Activated naive CD4-positive, alpha-beta T cell treated with anti-CD3 and anti-CD28 coated beads for 36 hours (primary cell): ENCODE measurements at places on chromosomes 13 and 19. TPM values are rescaled to one million over a fixed set of nuclear protein-coding genes. Genes with fewer than 3 reads are reported as not detected.

DNA sequence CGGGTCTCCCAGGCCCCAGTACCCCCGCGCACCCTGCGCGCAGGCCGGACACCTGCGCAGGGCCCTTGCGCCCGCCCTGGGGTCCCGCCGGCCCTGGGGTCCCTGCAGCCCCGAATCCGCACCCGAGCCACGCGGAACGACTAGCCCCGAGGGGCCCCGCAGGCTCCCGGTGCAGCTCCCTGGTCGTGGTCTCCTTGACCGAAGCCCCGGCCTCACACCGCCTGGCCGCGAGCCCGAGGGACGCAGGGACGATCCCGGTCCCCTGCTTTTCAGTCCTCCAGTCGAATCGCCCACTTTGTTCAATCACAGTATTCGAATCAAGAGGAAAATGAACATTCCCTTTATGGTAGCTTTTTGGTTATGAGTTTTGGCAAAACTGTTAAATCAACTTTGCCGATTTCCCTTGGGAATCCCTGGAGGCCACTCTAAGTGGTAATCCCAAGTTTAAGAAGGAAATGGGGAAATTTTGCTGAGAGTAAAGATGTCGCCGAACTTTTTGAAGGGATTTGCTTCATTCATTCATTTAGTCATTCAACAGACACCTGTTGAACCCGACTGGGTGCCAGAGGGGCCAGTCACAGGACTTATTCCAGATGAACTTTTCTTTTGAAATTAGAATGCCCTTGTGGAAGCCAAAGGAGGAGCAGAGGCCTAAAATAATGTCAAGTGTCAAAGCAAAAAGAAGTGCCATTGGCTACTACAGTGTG lies 75.0 kb downstream of the ZIC5 start:
- peaks cover 3% of the 10 kb centered on the region for H3K4me1 ChIP-seq
- H3K27me3 ChIP-seq, result peaks cover 52% of the 10 kb centered on the region
- no peak overlapping the region for H3K4me3 ChIP-seq
- no peak overlapping the region for H3K27ac ChIP-seq

- no peak overlapping the region for H3K4me3 ChIP-seq
- no peaks in the 10 kb centered on the region for H3K27me3 ChIP-seq
- H3K4me1 ChIP-seq, result no peaks in the 10 kb centered on the region
Measured at GRCh38 chr13:89205856-89206520, 1534.8 kb downstream of the SLITRK5 start.

- no peaks in the 10 kb centered on the region for H3K36me3 ChIP-seq
- DNase-seq, result no peak
- no peak overlapping the region for H3K4me3 ChIP-seq
- H3K4me1 ChIP-seq, result no peaks in the 10 kb centered on the region
- H3K27me3 ChIP-seq, result peaks cover 12% of the 10 kb centered on the region
- H3K27ac ChIP-seq, result no peak overlapping the region
Measured at GRCh38 chr13:93316841-93317240, 90.2 kb downstream of the GPC6 start.

GRCh38 chr19:39032063-39032918 lies at the start of gene FBXO27:
TSS of gene FBXO27 (minus strand) at chr19:39032549. CDS start at chr19:39032227, 322 bp downstream.
- peaks cover 15% of the 10 kb centered on the region for H3K27me3 ChIP-seq
- no peak within 1 kb of the TSS for H3K27ac ChIP-seq
- DNase-seq, result no peak
- H3K4me1 ChIP-seq, result peaks cover 16% of the 10 kb centered on the region

GRCh38 chr13:90565985-90566713 lies 781.3 kb upstream of the MIR17HG start:
- no peaks in the 10 kb centered on the region for H3K4me1 ChIP-seq
- no peak for DNase-seq
- no peaks in the 10 kb centered on the region for H3K27me3 ChIP-seq

- no peak overlapping the region for H3K27ac ChIP-seq
- DNase-seq, result no peak
- H3K4me1 ChIP-seq, result peaks cover 5% of the 10 kb centered on the region
- H3K4me3 ChIP-seq, result no peak overlapping the region
Measured at GRCh38 chr19:39916236-39916635, 18.2 kb downstream of the FCGBP start.

DNA sequence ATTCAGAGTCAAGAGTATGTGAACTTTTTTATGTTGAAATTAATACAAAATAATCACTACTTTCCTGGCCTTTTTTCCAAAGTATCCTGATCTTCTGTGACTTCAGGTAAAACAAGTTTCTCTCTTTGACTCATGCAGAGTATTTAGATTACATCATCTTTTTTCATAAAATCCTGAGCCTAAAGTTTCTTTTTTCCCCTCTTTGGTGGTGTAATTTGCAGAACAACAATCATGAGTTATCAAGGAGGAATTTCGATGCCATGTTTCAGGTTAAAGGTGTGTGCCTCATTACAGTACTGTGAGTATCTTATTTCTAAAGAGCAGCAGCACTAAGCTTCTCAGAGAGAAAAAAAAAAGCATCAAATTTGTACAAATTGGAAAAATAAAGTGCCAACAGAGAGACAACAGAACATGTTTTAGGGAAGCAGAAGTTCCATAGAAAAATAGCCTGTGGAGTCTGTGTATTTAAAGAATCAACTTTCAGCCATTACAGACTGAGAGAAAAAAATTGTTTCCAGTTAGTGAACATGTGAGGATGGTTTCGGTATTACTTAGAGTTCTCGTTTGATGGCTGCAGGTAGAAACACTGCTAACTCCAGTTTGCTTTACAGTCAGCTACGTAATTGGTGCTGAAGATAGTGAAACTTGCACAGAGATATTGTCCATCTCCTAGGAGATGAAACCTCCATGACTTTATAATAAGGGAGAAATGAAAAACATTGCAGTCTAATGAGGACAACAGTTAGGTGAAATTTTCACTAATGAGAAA lies 78.1 kb upstream of the PCDH9 start:
- H3K27ac ChIP-seq, result no peak overlapping the region
- no peaks in the 10 kb centered on the region for H3K4me1 ChIP-seq
- no peak overlapping the region for H3K4me3 ChIP-seq
- H3K27me3 ChIP-seq, result no peaks in the 10 kb centered on the region
- no peak for DNase-seq
- H3K36me3 ChIP-seq, result no peaks in the 10 kb centered on the region

The ACTMAP gene
- total RNA-seq, result 23.0 TPM

The NLRP5 gene
- total RNA-seq, result not detected

The CLDN10 gene
- not detected for total RNA-seq

The ZNF626 gene
- 8.2 TPM for total RNA-seq

The RGL3 gene
- not detected for total RNA-seq

The PRKCG gene
- total RNA-seq, result not detected
